HuH-7.5 (cell line): ENCODE measurements at places on chromosomes 5 and 9.

DNA sequence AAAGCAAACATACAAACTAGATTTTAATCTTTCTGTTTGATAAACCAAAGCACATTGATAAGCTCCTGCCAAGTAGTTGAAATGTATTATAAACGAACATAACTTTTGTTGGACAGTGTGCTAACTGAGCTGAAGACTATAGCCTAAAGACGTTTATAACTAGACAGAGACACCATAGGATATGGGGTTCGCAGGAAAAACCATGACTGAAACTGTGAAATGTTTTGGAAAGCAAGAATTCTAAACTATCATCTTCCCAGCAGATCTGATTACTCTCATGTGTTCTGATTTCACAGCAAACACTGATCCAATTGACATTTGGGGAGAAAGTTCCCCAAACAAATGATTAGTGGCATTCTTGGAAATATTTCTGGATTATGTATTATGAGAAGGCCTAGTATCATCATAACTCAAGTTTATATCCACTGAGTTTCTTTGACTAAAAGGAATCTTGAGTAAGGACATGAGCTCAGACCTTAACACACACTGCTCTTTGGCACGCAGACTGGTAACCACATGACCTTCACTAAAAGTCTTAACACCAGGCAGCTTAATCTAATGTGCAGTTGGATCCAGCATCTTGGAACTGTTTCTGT is 375.2 kb downstream of the ZNF608 start:
- DNase-seq: no peak

GRCh38 chr5:96648593-96648992 is 13.6 kb upstream of the CAST start:
- DNase-seq: no peak

- no peak for DNase-seq
Observed at GRCh38 chr5:133525126-133525525, 87.2 kb downstream of the FSTL4 start.

DNA sequence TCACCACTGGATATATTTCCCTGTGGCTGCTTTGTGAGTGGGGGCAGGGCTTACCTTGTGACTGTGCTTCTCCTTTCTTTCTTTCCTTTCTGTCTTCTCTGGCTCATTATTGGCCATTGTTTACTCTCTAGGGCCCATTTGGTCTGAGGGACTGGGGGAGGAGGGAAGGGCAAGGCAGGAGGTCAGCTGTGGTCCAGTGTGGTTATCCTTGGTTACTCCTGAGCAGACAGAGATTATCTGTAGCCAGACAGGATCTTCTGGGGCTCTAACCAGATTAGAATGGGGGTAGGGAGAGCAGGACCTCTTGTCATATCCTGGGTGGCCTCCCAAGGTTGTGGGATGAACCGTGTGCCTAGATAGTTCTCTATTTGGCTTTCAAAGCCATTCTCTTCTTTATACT is 71.2 kb downstream of the ANKRD55 start:
- DNase-seq: no peak

GRCh38 chr5:58294598-58295305 is 165.1 kb downstream of the PLK2 start:
- no peak for DNase-seq

- DNase-seq: no peak
Observed at GRCh38 chr5:88502179-88503040, 233.8 kb upstream of the TMEM161B start.

- no peak for DNase-seq
Observed at GRCh38 chr9:134361843-134362414, 35.7 kb downstream of the RXRA start.

GRCh38 chr9:129011170-129011569 is 17.0 kb downstream of the SH3GLB2 start:
- no peak for DNase-seq

DNA sequence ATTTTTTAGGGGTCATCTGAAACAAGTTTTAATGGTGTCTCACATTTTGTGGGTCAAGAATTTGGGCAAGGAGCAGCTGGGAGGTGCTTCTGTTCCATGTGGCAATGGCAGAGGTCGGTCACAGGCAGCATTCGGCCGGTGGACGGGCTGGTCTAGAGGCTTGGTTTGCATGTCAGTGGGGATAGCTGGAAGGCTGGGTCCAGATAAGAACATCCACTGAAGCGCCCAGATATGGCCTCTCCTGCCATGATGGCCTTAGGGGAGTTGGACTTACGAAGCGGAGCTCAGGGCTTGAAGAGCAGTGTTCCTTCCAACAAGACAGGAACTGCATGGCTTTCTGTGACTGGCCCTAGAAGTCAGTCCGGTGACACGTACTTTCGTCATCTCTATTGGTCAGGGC is 30.3 kb downstream of the LHFPL2 start:
- DNase-seq: no peak

DNA sequence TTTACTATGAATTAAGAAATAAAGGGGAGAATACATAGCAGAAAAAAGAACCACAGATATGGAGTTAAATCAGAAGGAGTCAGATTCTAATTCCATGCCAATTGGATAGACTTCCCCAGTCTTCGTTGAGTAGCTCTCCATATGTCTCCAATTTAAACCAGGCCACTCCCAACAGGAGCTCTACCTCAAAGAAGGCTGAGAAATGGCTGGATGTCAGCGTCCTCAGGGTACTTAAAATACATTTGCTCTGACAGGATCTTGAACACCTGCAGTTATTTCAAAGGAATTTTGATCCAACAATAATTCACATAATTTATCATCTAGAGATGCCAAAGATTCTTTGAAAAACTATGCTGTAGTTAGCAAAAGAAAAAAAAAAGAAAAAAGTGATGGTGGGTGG is 133.9 kb upstream of the FBN2 start:
- no peak for DNase-seq

DNA sequence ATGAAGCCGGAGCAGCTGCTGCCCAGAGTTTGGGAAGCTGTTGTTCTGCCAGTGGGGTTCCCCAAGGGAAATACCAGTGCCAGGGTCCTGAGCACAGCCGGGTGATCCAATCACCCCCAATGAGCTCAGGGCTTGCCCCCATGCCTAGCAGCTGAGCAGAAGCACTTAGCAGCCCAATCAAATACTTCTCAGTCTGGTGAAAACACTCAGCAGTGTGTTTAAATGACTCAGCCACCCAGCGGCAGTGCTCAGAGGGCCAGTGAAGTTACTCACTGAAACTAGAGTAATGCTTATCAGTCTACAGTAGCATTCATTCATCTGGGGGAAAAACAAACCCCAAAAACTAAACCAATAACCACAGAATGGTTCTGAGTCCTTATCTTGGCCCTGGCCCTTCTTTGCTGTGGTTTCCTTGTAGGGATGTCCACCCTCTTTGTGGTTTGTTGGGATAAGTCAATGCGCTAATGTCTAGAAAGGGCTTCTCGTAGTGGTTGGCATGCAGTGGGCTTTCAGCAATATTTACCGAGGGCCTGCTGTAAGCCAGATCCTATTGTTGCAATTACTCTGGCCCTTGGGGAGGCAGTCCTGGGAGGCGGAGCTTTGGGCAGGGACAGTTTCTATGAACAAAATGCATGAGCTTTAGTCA is 43.1 kb downstream of the LHX2 start:
- no peak for DNase-seq

DNA sequence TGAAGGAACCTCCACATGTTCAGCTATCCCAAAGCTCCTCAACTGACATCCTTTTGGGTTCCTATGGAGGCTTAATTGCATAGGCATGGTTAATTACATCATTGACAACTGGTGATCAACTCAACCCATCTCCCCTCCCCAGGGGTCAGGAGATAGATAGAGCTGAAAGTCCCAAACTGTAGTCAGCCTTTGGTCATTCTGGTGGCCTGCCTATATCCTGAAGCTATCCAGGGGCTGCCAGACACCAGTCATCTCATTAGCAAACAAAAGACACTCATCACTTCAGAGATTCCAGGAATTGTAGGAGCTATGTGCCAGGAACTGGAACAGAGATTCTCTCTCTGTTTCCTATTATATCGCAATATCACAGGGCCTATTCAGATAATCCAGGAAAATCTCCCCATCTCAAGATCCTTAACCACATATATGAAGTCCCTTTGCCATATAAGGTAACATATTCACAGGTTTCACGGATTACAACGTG is 646.5 kb upstream of the GRAMD2B start:
- DNase-seq: no peak
